ENCODE measurements at places on chromosomes 6 and 20.

GRCh38 chr6:126396131-126396530, 56.2 kb downstream of the CENPW start:
- peak; percentile 9 for DNase-seq

GRCh38 chr20:47748823-47749222, 36.5 kb downstream of the SULF2 start:
- DNase-seq: no peak

GRCh38 chr6:164098857-164099267, 684.3 kb downstream of the QKI start:
- DNase-seq: peak; percentile 37

- no peak for DNase-seq
Measured at GRCh38 chr6:56659721-56660380, 17.2 kb upstream of the DST start.

- no peak for DNase-seq
Measured at GRCh38 chr6:8506126-8506525, 70.8 kb upstream of the SLC35B3 start.

GRCh38 chr20:16621435-16622141, 48.3 kb upstream of the KIF16B start:
- no peak for DNase-seq

DNA sequence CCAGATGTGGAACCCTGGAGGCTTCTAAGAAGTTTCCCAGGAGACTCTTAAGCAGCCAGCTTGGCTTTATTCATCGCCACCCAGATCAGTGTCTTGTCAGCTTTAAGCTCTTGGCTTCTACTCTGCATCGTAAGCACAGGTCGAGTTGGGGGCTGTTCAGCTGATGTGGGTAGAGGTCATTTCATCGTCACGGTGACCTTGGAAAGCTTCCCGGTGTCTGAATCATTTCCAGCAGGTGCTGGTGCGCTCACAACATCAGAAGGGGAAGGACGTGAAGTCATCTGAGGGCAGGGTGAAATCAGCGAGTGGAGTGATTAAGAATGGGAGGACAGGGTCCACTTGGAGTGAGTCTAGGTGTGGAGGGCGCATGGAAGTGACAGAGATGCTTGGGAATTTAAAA, 112.6 kb downstream of the SASH1 start:
- DNase-seq: peak; percentile 57

DNA sequence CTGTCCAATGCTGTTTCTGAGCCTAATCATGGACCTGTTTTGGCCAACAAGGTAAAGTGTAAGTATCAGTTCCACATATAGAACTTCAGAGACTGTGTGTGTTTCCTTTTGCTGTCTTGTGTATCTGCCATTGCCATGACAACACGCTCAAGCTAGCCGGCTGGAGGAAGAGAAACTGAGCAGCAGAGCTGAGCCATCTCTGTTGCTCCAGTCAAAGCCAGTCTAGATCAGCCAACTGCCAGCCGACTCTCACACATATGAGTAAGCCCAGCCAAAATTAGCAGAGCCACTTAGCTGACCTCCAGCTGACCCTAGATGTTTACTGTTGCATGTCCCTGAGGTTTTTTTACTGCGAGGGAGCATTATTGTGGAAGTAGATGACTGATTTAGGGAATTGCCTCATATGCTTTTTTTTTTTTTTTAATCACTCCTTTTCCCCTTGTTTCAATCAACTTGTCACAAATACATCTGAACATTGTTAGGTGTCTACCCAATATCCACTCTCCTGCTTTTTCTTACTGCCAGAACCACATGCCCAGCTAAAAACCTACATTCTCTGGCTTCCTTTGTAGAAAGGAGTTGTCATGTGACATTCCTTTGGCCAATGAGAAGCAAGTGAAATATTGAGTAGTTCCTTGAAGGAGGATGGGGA, 304.3 kb upstream of the SUPT3H start:
- peak; percentile 73 for DNase-seq

DNA sequence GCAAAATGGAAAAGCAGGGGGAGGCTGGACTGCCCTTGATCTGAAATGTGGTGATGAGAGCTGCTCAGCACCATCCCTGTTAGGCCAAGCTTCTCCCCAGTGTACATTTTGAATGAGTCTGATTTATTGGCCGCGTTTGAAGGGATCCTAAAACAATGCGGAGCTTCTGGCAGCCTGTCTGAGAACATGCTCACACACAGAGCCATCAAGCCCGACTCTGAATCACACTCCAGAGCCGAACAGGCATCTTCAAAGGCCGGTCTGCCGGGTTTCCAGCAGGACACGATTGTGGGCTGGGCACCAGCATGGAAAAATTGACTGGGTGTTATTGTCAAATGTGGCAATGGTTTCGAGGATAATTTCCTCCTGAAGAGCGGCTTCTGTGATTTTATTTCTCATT, 235.9 kb downstream of the TFAP2C start:
- no peak for DNase-seq

Data from fibroblast of skin of right biceps (primary cell).